HS-5 (cell line): ENCODE measurements at places on chromosomes 16 and 17.
A peak's percentile ranks its signal among the peaks of the same experiment; 100 is the strongest.

GRCh38 chr17:78899361-78900260, 3.4 kb downstream of the CEP295NL start:
- DNase-seq: no peak

GRCh38 chr17:19302791-19303331, 59.7 kb downstream of the B9D1 start:
- no peak for DNase-seq

DNA sequence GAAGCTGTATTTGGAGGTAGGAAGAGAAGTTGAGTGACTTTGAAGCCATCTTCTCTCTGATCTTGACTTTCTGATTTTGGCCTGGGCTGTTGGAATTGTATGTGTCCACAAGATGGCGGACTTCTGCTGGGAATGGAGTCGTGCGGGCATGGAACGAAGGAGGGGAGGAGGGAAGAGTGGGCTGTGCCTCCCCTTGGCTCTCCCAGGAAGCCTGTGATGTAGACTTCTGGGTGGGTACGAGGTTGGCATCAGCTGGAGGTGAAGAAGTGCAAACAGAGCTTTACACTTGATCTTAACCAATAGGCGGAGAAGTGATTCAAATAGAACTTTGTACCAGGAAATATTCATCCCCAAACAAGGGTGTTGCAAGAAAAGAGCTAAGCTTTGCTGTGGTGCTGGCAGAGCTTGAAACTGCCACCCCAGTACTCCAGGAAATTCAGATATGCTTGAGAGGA, 7.4 kb upstream of the TMEM220 start:
- DNase-seq: no peak

- no peak for DNase-seq
Measured at GRCh38 chr16:80294172-80294571, 246.6 kb upstream of the DYNLRB2 start.

GRCh38 chr17:37492167-37492566, 2.5 kb downstream of the DUSP14 start:
- no peak for DNase-seq

GRCh38 chr17:2929881-2930533, 133.4 kb downstream of the OR1D5 start:
- no peak for DNase-seq

GRCh38 chr16:49599704-49600103, 226.1 kb downstream of the C16orf78 start:
- DNase-seq: no peak

GRCh38 chr17:58677194-58677880, 14.5 kb downstream of the TEX14 start:
- no peak for DNase-seq

GRCh38 chr16:2791174-2791573, 3.8 kb upstream of the PRSS33 start:
- DNase-seq: no peak

GRCh38 chr17:12580640-12581039, 85.0 kb upstream of the MYOCD start:
- DNase-seq: no peak

DNA sequence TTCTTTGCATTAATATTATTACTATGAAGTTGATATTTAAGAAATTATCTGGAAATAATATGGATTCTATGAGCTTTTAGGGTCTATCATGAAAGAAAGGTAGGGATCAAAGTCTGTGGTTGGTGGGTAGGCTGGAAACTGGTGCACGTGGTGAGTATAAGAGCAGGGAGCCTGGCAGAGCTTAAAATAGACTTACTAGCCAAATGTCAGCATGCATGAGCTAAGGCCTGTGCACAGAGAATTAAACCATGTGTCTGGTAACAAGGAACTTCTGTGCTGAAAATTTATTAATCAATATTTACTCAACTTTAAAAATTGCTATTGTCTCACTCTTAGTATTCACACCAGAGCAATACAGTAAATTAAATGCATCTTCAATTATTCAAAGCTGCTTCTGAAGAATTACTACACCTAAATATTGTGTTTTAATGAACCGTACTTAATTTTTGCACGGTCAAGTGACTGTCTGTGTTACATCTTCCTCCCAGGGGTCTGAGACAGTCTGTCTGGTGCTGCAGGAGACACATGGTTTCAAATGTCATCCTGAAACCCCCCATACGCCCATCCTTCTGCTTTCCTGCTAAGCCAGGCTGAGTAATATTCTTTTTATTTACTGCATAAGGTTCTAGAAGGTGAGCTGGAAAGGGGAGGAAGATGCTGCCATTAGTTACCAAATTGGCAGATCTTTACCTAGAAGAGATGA, 161.0 kb upstream of the NLRP1 start:
- DNase-seq: no peak

DNA sequence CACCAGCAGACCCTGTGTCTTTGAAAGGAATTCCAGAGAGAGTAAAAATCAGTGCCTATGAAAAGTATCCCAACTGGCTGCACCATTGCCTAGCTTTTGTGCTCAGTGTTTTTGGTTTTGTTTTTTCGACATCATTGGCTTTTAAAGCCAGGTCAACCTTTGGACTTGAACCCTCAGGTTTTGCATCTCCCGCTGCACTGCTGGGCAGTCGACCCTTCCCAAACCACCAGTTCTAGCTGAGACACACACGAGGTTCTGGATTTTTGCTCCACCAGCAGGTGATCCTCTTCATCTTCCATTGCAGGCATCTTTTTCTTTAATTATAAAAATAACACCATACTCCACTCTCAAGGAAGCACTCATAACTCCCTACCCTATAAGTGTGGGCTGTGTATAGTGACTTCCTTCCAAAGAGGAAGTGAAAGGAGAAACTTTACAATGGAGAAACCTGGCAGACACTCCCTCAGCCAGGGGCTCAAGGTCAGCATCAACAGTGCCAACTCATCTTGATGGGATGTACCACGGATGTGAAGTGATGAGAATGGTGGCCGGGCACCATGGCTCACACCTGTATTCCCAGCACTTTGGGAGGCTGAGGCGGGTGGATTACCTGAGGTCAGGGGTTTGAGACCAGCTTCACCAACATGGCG, 57.8 kb downstream of the BMERB1 start:
- DNase-seq: no peak

DNA sequence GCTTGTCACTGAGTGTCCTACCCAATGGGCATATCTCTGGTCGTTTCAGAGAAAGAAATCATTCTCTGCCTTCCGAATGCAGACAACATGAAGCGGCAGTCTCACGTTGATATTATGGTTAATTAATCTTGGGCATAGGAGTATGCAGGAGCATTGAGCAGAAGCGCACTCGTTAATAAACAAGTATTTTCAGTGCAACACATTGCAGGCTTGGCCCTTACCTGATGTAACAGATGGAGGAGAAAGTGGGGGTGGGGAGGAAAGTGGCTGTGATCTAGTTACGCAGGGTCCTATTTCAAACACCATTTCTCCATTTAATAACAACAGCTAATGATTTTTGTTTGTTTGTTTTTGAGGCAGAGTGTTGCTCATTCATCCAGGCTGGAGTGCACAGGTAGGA, 414.0 kb upstream of the RBFOX1 start:
- no peak for DNase-seq

DNA sequence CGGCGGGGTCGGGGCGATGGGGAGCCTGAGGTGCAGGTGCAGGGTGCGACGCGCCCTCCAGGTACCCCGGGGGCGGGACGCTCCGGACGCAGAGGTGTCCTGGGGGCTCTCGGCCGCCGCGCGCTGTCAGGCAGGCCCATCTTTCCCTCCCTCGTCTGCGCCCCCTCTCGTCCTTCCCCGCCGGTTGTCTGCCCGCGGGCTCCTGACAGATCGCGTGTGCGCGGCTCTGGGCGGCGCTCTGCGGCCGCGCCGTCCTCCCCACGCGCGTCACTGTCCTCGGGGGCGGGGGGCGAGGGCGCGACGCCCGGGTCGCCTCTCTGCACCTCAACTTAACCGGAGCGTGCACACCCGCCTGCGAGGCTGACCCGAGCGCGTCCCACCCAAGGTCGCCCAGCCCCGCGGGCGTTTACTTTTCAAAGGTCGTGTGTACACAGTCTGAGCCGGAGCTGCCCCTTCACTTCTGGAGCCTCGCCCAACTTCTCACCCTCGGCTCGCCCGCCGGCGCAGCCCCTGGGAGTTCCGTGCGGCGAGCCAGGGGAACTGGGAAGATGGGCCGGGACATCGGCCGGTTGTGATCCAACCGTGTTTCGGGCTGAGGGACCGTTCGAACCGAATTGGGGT, 512 bp downstream of the AKAP1 start:
- no peak for DNase-seq

DNA sequence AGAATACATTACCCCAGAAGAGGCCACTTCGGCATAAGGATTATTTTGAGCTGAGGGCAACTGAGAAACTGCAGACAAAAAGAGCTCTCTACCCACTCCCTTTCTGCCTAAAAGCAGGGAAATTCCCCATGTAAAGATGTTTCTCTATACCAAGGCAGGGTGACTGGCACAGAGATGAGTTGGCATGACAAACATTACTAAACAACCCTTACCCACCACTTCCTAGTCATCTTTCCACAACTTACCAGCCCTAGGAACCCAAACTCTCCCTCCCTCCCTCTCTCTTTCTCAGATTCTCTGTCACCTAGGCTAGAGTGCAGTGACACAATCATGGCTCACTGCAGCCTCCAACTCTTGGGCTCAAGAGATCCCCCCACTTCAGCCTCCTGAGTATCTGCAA, 68.6 kb downstream of the EMP2 start:
- no peak for DNase-seq

- no peak for DNase-seq
Measured at GRCh38 chr17:16033729-16034349, 34.2 kb downstream of the TTC19 start.

GRCh38 chr17:72846399-72846798, 246.1 kb downstream of the SLC39A11 start:
- DNase-seq: no peak

DNA sequence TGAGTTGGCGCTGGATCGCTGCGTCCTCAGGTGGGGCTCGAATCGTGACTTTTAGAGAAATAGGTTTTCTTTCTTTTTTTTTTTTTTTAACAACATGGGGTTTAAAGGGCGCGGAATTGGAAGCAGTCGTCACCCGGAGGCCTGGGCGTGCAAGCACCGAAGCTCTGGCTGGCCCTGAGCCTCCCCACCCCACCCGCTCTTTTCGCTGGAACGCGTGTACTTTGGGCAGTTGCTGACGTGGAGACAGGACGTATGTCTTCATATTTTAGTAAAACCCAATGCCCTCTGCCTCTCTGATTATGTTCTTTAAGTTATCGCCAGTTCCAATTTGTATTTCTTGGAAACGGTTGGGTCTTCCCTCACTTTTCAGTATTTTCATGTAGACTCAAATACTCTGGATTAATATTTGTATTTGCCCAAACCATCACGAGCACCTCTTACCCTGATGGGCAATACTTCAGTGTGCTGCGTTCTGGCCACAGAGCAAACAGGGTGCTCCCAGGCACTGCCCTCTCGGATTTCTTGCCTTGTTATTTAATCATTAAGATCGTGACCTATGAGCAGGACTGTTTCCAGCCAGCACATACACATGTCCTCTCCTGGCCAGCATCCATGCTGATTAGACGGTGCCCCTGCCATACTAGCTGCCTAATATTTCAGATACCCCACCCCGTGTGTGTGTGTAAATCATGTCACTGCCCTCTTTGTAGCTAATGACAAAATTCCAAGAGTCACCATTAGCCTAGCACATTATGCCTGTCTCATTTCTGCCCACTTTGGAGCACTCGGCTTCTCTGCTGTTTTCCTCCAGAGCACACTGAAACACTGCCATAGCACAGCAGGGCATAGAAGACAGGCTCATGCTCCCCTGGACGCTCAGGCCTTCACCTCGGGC, 805 bp upstream of the C16orf95 start:
- DNase-seq: no peak

DNA sequence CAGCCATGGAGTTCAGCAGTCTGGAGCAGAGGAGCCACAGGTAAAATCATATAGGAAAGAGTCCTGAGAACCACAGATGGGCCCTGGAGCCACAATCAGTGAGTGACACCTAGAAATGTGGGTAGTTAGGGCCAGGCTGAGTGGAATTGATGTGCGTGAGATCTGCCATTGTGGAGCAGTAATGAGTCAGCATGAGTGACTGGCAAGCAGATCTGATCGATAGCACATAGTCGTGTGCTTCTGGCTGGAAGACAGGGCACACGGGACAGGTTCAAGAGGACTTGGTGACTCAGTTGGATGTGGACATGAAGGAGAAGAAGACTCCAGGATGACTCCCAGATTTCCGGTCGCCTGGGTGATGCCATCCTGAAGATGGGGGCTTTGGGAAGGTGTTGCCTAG, 12.3 kb downstream of the ADORA2B start:
- DNase-seq: no peak

GRCh38 chr17:31446195-31446967, 54.9 kb downstream of the RAB11FIP4 start:
- no peak for DNase-seq

DNA sequence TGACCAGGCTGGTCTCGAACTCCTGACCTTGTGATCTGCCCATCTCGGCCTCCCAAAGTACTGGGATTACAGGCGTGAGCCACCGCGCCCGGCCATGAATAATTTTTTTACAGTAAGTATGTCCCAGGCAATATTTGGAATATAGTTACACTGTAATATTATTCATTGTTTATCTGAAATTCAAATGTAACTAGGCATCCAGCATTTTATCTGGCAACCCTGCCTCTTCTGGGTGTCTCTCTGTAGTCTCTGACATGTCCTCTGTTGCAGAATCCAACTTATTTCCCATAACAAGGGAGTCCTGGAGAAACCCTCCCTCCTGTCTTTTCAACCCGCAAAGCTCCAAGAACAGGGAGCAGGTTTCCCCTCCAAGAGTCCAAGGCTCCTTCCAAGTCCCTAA, 36.9 kb upstream of the MYH10 start:
- no peak for DNase-seq

GRCh38 chr16:48434653-48435317, 49.6 kb upstream of the SIAH1 start:
- DNase-seq: no peak

GRCh38 chr17:48100591-48101011, 677 bp downstream of the CBX1 start:
- DNase-seq: peak; percentile 66
